ENCODE measurements at places on chromosomes 6 and 20.

DNA sequence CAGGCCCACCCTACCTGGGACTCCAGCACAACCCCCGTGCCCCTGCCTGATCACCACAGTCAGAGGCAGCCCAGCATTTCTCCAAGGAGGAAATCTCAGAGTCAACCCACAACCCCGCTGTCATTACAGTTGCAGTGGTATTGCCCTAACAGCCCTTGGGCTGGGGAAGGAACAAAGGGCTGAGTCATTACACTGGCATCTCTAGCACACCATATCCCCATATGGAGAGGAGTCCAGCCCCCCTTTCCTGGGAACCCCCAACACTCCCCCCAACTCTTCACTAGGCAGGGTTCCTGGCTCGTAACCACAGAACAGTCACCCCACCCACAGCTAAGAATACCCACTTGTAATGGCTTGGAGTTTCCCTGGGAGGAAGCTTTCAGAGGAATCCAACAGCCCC, 149.4 kb upstream of the OGFRL1 start:
- DNase-seq: no peak

GRCh38 chr20:34190262-34190661, 51.0 kb upstream of the ASIP start:
- no peak for DNase-seq

- DNase-seq: no peak
These were observed 22.8 kb downstream of the NPEPL1 start for GRCh38 chr20:58715391-58715800.

DNA sequence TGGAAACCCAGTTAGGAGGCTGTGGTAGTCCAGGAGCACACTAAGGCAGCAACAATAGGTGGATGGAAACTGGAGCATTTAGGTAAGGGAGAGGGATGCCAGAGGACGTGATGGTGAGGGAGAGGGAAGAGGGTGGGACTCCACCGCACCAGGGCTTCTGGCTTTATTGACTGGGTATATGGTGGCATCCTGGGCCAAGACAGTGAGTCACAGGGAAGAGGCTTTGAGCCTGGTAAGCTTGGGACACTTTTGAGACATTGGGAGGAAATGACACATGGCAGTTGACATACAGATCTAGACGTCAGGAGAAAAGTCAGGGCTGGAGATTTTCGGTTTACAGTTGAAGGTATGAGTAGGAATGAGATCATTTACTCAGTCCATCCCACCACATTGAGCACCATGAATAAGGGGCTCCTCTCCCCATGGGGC, 14.9 kb downstream of the NT5E start:
- DNase-seq: no peak

DNA sequence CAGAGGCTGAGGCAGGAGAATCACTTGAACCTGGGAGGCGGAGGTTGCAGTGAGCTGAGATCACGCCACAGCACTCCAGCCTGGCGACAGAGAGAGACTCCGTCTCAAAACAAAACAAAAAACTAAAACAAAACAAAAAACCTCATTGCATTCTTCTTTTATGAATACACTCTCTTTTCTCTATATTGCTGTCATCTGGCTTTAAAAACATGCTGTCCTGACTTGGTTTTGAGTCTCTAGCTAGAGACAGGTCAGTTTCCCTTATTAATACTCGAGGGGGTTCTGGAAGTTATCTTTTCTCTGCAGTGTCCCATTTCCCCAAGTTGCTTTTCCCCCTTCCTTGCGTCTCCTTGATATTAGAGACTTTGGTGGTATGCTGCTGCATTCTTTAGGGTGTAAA, 50.9 kb downstream of the RIOK1 start:
- DNase-seq: no peak

- DNase-seq: no peak
These were observed 26.8 kb upstream of the TBX18 start for GRCh38 chr6:84791233-84791632.

DNA sequence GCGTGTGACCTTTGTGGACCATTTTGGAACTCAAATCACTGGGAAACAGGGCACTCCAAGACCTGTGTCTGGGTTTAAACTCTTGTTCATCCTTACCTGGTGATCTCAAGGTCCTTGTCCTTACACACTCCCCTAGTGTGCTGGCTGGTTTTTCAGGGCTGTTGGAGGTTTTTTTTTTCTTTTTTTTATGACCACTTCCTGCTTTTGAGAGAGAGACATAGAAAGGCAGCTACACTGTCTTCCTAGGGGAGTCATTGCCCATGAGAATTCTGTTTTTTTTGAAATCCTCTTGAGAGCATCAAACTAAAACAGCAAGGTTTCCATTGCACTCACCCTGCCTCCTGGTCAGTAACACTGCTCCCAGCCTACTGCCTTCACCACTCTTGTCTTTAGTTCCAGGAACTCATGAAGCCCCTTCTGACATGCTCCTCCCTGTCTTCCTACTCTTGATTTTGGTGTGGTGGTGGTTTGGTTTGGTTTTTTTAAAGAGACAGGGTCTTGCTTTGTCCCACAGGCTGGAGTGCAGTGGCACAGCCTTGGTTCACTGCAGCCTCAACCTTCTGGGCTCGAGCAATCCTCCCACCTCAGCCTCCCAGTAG, 28.6 kb downstream of the PRPH2 start:
- no peak for DNase-seq

DNA sequence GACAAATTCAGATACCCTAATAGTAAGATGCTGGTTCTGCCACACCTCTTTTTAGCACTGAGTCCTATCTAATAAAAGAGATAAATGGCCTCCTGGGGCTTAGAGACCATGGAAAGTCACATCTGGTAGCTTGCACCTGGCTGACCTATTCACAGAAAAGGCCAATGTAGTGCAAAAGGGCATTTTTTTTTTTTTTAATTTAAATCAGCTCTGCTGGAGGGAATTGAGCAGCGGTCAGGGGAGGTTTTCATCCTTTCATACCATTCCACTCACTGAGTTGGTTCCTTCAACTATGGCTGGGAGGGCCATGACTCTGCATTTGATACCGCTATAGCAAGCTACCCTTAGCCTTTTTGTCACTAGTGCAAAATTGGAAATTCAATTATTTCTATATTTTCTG, 20.1 kb upstream of the HS3ST5 start:
- DNase-seq: no peak

DNA sequence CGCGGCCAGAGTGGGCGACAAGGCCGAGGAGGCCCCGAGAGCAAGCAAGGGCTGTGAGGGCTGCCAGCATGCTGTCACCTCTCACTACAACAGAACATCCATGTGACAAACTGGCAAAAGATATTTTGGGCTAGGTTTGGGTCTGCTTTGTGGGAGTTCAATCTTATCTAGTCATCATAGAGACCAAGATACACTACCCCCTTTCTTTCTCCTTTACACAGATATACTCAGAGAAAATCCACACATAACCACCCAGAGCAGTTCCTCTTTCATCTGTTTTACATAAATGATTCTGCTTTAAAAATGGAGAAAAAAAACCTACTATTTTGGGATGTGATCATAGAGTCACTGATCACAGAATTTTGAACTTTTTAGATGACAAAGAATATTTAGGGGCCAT, 16.8 kb downstream of the SOX4 start:
- DNase-seq: no peak

DNA sequence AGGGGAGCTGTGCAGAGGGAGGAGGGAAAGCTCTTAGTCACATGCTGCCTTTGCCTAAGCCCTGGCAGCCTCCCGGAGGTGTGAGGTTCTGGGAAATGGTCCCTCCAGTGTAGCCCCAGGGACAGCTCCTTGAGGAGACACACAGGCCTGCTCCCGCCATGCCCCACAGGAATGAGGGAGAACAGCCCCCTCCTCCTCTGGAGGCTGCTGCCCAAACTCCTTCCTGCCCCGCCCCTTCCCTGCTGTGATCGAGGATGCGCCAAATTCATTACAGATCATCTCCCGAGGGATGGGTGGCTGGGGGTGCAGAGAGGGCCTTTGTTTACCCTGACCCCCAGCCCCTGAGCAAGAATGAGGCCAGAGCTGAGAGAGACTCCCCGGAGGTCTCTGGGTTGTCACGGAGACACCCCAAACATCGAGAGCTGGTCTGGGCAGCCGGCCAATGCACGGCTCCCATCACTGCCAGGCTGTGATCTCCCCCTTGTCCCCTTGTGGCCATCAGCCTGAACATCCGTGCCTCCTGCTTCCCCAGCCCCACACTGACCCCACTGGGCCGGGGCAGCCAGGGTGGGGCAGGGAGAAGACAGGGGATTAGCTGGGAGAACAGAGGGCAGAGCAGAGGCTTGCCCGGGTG, 8.4 kb downstream of the CYP21A2 start:
- no peak for DNase-seq

DNA sequence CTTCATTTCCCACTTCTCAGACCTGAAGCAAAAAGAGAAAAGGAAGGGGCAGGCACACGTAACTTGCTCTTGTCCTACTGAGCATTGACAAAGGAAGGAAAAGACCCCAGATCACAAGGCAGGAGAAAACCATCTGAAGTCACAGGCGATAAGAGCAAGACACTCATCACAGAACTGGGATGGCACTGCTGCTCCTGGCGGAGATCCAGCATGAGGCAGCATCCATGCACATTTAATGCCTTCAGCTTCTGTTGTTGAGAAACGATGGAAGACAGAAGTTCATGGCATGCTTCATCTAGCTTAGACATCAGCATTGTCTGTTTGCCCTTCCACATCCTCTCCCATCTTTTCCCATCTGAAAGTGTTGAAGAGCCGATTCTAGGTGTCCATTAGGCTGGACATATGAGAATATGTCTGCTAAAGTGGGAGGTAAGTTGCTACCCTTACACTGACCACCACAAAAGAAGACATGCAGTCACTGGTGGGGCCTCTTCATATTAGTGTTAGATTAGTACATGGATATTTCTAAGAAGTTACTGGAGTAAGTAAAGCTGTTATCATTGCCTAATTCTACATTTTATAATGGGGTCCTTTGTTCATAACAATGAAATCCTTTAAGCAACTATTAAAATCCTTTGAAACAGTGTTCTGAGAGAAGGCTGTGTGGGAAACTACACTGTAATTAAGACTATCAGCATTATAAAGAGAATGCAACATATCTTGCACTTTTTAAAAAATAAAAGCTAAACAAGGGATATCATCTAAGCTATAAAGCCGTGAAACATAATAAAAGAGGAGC, 618.5 kb downstream of the C6orf118 start:
- no peak for DNase-seq

GRCh38 chr20:60249436-60249835, 291.2 kb downstream of the CDH26 start:
- no peak for DNase-seq
